Stimulated activated CD8-positive, alpha-beta memory T cell treated with anti-CD3 and anti-CD28 coated beads, Interleukin-4, amount 100 ng/mL, for 1 hour (primary cell): ENCODE measurements at places on chromosomes 3 and 15.
A peak's percentile ranks its signal among the peaks of the same experiment; 100 is the strongest.

- no peak for DNase-seq
Measured at GRCh38 chr15:65655026-65655425, 33.3 kb downstream of the SLC24A1 start.

DNA sequence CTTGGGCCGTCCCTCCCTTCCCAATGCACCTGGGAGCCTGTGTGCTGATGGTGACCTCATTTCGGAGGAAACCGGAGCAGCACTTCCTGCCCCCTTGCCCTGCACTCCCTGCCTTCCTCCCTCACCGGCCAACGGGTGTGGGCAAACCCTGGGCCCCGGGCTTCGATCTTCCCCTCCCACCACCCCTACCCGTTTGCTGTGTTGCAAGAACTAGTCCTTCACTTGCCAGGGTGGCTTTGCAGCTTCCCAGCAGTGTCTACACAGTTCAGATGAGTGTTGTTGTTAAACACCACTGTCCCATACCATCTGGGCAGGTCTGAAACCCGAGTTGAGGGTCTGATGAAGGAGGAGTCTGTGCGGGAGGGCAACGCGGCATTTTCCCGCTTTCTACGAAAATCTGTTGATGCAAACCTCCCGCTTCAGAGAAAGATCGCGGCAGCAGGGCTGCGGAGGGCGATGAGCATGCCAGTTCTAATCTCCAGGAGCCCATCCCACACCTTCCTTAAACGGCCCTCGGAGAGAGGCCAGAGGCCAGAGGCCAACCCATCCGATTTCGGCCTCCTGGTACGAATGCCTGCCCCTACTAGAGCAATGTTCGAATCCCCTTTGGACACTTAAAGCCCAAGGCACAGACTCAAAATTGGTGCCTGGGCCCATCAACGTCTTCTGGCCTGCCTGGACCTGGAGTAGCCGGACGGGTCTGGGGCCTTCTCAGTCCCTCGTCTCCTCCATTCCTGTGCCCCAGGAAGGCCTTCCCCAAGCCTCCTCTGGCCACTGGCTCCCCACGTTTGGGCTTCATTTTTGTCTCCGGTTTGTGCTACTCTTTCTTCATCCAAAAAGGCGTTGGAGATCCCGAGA lies 35.7 kb upstream of the POLG start:
- no peak for DNase-seq

DNA sequence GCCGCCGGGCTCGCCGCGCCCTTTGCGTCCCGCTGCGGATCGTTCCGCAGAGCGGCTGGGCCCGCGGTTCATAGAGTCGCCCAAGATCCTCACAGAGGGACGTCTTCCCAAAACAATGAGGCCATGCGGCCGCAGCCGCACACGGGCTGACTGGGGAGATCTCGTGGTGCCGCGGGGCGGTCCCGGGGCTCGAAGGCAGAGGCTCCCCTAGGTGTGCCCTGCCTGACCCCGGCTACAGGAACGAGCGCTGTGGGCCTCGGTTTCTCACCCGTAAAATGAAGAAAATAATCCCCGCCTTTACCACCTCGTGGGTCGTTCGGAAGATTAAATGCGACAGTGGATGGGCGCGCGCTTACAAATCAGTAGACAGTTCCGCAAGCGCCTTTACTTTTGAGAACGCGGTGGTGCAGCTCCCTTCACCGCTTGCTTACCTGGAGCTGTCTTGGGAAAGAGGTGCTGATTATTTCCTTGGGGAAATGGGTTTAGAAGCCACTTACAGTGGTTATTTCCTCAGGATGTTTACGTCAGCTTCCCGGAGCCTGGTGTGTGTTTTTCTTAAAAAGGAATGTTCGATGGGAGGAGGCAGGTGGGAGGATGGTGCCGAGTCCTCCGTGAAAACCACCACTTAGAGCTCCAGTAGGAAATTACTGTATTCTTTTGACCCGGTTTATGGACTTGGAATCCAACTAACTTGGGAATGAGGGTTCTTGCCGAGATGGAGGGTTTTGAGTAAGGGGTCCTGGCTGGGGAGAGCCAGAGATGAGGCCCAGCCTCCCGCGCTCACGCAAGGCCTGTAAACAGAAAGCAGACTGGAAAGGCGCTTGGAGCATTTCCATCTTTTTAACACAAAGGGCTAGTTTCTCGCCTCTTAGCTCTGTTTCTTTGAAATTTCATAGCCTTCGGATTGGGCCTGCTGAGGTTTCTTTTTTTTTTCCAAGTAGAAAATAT lies 1.9 kb upstream of the MEX3B start:
- DNase-seq: no peak

DNA sequence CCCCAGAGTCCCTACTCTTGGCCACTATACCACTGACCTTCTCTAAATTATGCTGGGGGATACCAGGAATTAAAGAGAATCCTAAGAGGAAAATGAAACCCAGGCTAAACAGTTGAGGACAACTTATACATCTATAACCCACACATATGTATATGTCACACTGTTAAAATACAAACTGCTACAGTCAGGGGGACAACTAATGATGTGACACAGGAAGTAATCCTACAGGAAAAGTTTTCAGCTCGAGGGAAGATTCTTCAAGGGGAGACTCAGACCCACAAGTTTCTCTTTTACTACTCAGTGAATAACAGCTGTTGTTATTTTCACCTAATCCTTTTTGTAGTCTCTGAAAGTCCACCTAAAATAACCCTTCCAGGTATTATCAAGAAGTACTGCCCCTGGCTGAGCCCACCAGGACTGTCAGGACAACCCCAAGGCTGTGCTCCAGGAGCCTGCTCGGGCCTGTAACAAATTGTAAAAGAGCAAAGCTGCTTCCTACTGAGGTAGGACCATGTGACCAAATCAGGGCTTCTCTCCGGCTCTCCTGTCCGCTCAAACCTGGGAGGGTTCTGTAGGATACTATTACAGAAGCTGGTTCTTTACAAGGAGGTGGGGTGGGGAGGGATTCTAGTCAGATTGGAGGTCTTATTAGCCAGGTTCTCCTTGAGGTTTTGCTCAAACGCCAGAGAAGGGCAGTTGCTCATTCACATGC lies 91.6 kb downstream of the SRGAP3 start:
- DNase-seq: no peak

GRCh38 chr3:190326930-190327329 lies 4.7 kb upstream of the CLDN1 start:
- no peak for DNase-seq

GRCh38 chr3:39668420-39668819 lies 141.0 kb upstream of the MYRIP start:
- DNase-seq: no peak

- no peak for DNase-seq
Measured at GRCh38 chr15:41862515-41863116, 24.0 kb downstream of the PLA2G4B start.

GRCh38 chr3:186181901-186182300 lies 73.0 kb upstream of the ETV5 start:
- no peak for DNase-seq

DNA sequence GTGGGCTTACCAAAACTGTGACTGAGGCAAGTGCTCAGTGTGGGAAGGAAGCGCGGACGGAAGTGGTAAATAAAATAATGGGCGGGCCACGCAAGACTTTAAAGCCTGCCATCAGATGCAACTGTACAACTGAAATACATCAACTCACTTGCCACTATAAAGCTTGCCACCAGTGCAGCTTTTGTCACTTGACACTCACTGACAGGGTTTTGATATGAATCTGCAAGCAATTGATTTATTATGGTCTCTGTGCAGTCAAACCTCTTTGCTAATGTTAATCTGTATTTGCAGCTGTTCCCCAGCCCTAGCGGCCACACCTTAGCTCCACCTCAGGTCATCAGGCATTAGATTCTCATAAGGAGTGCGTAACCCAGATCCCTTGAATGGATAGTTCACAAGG lies 2.3 kb upstream of the GFM1 start:
- DNase-seq: no peak

GRCh38 chr3:66463054-66463631 lies 37.7 kb downstream of the LRIG1 start:
- no peak for DNase-seq

GRCh38 chr3:153026026-153026425 lies 136.0 kb upstream of the RAP2B start:
- no peak for DNase-seq

GRCh38 chr3:82627733-82628132 lies 866.3 kb upstream of the GBE1 start:
- DNase-seq: no peak

GRCh38 chr3:46695177-46695961 lies 1.9 kb upstream of the ALS2CL start:
- no peak for DNase-seq

DNA sequence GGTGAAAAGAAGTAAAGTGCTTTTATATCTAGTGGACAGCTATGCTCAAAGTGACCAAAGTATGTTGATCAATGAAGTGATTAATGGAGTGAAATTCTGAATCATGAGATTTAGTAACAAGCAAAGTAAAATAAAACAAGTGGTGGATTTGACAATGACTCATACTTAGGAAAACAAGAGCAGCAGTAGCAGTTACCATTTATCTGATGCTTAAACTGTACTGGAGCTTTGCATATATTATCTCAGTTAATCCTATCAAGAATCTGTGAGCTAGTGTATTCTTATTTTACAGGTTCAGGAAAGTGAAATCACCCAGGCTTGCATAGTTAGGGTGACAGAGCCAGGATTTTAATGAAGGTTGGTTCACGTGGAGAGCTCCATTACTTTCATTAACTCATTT lies 50.6 kb upstream of the SPATA16 start:
- DNase-seq: no peak

- no peak for DNase-seq
Measured at GRCh38 chr3:181955566-181955965, 243.8 kb downstream of the SOX2 start.

DNA sequence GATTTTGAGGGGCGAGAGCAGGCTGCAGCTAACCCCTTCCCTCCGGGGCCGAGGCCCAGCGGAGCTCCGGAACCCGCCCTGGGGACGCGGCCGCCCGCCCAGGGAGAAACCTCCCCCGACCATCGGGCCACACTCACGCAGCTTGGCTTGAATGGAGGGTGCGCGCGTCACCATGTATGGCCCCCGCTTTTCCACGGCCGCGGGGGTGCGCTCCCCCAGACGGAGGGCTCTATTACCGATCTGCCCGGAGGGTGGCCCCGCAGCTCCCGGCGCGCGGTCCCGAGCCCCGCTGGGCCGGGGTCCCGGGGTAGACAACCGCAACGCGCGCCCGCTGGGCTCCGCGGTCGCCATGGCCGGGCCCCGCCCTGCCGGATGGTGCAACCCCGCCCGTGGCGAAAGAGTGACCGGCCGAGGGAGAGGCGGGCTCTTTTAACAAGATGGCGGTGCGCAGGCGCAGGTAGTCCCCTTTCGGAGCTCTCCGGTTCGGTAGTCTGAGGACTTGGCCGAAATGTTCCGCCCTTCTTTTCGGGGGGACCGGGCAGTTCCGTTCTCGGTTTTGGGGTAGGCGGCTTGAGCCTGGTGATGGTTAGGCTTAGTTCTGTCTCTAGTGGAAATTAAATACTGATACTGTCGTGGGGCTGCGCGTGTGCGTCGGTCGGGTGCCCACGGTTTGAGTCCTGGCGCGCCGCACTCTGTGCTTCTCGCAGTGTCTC lies at the start of gene FAM219B:
Gene FAM219B, minus strand, starts transcription at position 402 of the 713 bp plus-strand sequence. Its CDS starts 51 bp downstream, at position 351.
- DNase-seq: peak; percentile 64

DNA sequence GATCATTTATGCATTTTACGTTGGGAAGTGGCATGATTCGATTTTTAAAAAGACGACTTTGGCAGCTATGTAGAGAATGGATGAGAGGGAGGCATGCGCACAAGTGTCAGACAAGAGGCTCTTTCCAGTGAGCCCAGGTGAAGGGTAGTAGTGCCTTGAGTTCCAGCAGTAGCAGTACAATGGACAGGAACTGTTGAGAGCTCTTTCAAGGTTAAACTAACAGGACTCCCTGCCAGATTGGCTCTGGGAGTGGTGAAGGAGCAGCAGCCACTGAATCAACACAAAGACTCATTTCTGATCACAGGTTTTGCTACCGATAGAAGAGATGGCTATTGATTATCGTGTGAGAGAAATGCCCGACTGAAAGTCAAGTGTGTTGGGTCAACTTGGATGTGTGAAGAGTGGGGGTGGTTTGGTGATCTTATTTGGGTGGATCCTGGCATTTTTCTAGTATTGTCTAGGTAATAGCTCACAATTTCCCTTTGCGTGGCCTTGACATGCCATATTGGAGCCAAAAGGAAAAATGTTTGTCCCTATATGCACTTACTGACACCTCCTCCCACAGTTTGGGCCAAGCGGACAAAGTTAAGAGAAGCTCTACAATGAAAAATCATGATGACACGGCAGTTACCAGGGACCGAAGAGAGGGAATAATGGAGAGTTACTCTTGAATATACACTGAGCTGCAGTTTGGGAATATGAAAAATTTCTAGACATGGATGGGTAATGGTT lies 81.6 kb upstream of the MDFIC2 start:
- no peak for DNase-seq
